A549 treated with CORT108297 at 1 μM for 4 hours (cell line): ENCODE measurements at places on chromosomes 4 and X. TPM values are rescaled to one million over a fixed set of nuclear protein-coding genes. Genes with fewer than 3 reads are reported as not detected.

The TSPAN7 gene
- total RNA-seq, result 2.6 to 3.2 TPM (median 2.9 TPM) in 5 replicates

The IDUA gene
- total RNA-seq, result 5.9 to 14.8 TPM (median 14.4 TPM) in 5 replicates

The TRO gene
- 0.52 to 0.77 TPM (median 0.69 TPM) in 5 replicates for total RNA-seq

The ELK1 gene
- 31.9 to 40.8 TPM (median 37.1 TPM) in 5 replicates for total RNA-seq

The MAP9 gene
- total RNA-seq, result 4.5 to 6.4 TPM (median 6.1 TPM) in 5 replicates

The LDB2 gene
- total RNA-seq, result not detected in 5 replicates

The SLC10A6 gene
- not detected in 5 replicates for total RNA-seq

The PRPS2 gene
- 36.2 to 45.9 TPM (median 43.3 TPM) in 5 replicates for total RNA-seq

The CCKAR gene
- not detected in 5 replicates for total RNA-seq

The MBNL3 gene
- total RNA-seq, result 0.01 TPM in 1 of 5 replicates, not detected in the others

The TRIML2 gene
- 49.6 to 79.6 TPM (median 64.1 TPM) in 5 replicates for total RNA-seq

The AFP gene
- 1.7 to 2.5 TPM (median 2.0 TPM) in 5 replicates for total RNA-seq

The ZC4H2 gene
- 1.9 to 2.2 TPM (median 2.0 TPM) in 5 replicates for total RNA-seq
